ENCODE measurements at places on chromosomes 2 and 18.

- no peaks in the 10 kb centered on the region for H3K27me3 ChIP-seq
- H3K4me1 ChIP-seq = no peaks in the 10 kb centered on the region
- no peak overlapping the region for H3K27ac ChIP-seq
- DNase-seq = no peak
- H3K4me3 ChIP-seq = no peak overlapping the region
Measured at GRCh38 chr2:53561155-53561554, 206.4 kb upstream of the CHAC2 start.

GRCh38 chr2:201403880-201404279 is 46.7 kb upstream of the FLACC1 start:
- no peaks in the 10 kb centered on the region for H3K27me3 ChIP-seq
- DNase-seq = no peak
- no peak overlapping the region for H3K27ac ChIP-seq
- H3K4me1 ChIP-seq = peaks cover 9% of the 10 kb centered on the region
- no peak overlapping the region for H3K4me3 ChIP-seq

- no peak for DNase-seq
- no peaks in the 10 kb centered on the region for H3K27me3 ChIP-seq
- H3K4me3 ChIP-seq = no peak overlapping the region
- H3K4me1 ChIP-seq = no peaks in the 10 kb centered on the region
- H3K27ac ChIP-seq = no peak overlapping the region
Measured at GRCh38 chr2:26679867-26680266, 12.7 kb upstream of the KCNK3 start.

GRCh38 chr2:29759360-29759759 is 162.0 kb downstream of the ALK start:
- no peaks in the 10 kb centered on the region for H3K36me3 ChIP-seq
- no peaks in the 10 kb centered on the region for H3K27me3 ChIP-seq
- no peak overlapping the region for H3K27ac ChIP-seq
- H3K4me3 ChIP-seq = no peak overlapping the region
- DNase-seq = no peak

- no peaks in the 10 kb centered on the region for H3K4me1 ChIP-seq
- no peak for DNase-seq
- no peak overlapping the region for H3K27ac ChIP-seq
- H3K27me3 ChIP-seq = no peaks in the 10 kb centered on the region
- H3K4me3 ChIP-seq = no peak overlapping the region
- H3K36me3 ChIP-seq = no peaks in the 10 kb centered on the region
Measured at GRCh38 chr2:208654056-208654455, 247.5 kb downstream of the PTH2R start.

DNA sequence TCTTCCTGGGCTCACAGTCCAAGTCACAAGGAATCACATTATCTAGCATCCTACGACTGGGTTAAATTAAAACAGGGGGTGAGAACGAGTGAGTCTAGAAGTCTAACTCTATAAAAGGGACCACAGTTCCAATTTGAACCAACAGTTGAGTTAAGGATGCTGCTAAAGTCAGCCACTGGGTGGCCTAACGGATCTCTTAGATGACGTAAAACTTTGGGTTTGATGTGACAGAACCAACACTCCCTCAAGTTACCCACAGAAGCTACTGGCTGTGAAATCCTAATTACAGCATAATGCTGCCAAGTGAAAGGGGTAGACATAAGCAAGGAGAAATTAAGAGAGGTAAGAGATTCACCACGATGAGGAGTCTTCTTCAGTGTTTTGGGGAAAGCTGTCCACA is 32.7 kb upstream of the RUFY4 start:
- peak; percentile 54 for DNase-seq
- no peak overlapping the region for H3K27ac ChIP-seq
- peaks cover 56% of the 10 kb centered on the region for H3K4me1 ChIP-seq

DNA sequence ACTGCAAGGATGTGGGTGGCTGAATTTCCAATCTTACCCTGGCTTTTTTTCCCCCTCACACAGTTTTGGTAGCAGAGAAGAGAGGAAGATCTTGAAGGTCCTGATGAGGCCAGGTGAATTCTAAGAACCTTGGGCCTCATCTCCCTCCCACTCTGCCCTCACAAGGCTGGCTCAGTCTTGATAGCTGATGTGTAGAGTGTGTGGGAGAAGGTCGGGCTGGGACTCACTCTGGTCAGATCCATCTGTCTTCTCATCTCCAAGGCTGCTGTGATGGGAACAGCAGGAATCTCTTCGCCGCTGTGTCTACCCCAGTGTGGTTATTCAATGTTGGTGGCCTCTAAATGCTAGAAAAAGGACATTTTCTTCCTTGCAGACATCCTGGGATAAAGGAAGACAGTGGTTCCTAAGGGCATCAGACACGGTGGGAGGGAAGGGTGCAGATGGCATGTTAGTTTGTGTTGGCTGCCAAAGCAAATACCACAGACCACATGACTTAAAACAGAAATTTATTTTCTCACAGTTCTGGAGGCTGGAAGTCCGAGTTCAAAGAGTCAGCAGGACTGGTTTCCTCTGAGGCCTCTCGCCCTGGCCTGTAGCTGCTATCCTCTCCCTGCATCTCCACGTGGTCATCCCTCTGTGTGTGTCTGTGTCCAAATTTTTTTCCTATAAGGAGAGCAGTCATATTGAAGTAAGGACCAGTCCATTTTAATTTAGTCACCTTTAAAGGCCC is 37.6 kb upstream of the MGAT4A start:
- H3K4me1 ChIP-seq = peaks cover 74% of the 10 kb centered on the region
- DNase-seq = no peak
- no peak overlapping the region for H3K4me3 ChIP-seq
- no peaks in the 10 kb centered on the region for H3K27me3 ChIP-seq
- H3K36me3 ChIP-seq = no peaks in the 10 kb centered on the region

- DNase-seq = no peak
- H3K4me1 ChIP-seq = peaks cover 94% of the 10 kb centered on the region
- peak overlapping the region; percentile 99 for H3K27ac ChIP-seq
- peaks cover 66% of the 10 kb centered on the region for H3K36me3 ChIP-seq
- no peaks in the 10 kb centered on the region for H3K27me3 ChIP-seq
Measured at GRCh38 chr2:144509879-144510221, 10.1 kb downstream of the ZEB2 start.

DNA sequence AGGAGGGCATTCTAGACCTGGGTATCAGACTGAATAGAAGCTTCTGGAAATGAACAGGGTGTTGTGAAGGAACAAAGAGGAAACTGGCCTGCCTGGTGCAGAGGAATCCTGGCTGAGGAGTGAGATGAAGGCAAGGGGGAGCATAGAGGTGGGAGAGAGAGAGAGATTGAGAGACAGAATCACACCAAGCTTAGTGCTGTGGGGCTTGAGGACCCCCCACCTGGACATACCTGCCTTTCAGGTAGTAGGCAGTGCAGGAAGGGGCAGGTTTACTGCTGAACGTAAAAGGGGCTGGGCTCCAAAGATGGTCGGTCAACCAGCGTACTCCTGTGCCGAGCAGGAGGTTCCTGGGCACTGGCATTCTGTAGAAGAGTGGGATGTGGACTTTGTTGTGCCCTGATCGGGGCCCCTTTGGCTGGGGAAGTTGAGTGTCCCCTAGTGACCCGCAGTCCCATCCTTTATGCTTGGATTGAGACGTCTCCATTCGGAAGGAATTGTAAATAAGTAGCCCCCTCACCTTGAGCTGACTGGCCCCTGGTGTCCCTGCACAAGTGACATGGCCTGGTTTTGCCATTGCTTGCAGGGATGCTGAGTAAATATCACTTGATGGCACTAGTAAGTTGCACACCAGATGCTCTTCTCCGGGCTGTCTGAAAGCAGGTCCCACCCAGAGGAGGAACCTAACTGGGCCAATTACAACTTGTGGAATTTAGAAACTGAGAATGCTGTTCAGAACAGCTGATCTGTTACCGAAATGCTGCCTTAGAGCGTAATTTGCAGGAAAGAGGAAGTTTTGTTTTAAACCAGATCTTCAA is 1.4 kb downstream of the UBE2F start:
- DNase-seq = peak; percentile 77
- peaks cover 41% of the 10 kb centered on the region for H3K4me1 ChIP-seq
- H3K27me3 ChIP-seq = no peaks in the 10 kb centered on the region
- H3K4me3 ChIP-seq = peak overlapping the region; percentile 79

DNA sequence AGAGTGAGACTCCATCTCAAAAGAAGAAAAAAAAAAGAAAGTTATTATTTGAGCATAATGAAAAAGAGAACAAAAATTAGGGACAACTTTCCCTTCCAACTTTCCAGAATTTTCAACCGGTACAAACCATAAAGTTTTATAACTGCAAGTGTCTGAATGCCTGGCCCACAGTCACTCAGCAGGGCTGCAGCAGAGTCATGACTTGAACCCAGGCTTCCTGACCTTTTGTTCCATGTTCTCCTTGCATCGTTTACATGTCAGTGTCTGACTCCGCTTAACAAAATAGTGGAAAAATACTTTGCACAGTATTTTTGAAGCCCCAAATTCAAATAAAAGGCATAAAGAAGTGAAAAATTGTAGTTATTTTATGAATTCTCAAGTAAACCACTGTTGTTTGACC is 82.7 kb downstream of the LTBP1 start:
- H3K4me3 ChIP-seq = no peak overlapping the region
- H3K27ac ChIP-seq = no peak overlapping the region
- no peaks in the 10 kb centered on the region for H3K27me3 ChIP-seq

- H3K27me3 ChIP-seq = no peaks in the 10 kb centered on the region
- H3K4me3 ChIP-seq = no peak overlapping the region
- H3K4me1 ChIP-seq = peaks cover 16% of the 10 kb centered on the region
- no peak overlapping the region for H3K27ac ChIP-seq
Measured at GRCh38 chr2:234437642-234438304, 59.1 kb downstream of the ARL4C start.

- peaks cover 4% of the 10 kb centered on the region for H3K4me1 ChIP-seq
- H3K36me3 ChIP-seq = no peaks in the 10 kb centered on the region
- DNase-seq = no peak
- H3K4me3 ChIP-seq = no peak overlapping the region
- no peaks in the 10 kb centered on the region for H3K27me3 ChIP-seq
Measured at GRCh38 chr2:169007356-169007755, 23.8 kb downstream of the ABCB11 start.

DNA sequence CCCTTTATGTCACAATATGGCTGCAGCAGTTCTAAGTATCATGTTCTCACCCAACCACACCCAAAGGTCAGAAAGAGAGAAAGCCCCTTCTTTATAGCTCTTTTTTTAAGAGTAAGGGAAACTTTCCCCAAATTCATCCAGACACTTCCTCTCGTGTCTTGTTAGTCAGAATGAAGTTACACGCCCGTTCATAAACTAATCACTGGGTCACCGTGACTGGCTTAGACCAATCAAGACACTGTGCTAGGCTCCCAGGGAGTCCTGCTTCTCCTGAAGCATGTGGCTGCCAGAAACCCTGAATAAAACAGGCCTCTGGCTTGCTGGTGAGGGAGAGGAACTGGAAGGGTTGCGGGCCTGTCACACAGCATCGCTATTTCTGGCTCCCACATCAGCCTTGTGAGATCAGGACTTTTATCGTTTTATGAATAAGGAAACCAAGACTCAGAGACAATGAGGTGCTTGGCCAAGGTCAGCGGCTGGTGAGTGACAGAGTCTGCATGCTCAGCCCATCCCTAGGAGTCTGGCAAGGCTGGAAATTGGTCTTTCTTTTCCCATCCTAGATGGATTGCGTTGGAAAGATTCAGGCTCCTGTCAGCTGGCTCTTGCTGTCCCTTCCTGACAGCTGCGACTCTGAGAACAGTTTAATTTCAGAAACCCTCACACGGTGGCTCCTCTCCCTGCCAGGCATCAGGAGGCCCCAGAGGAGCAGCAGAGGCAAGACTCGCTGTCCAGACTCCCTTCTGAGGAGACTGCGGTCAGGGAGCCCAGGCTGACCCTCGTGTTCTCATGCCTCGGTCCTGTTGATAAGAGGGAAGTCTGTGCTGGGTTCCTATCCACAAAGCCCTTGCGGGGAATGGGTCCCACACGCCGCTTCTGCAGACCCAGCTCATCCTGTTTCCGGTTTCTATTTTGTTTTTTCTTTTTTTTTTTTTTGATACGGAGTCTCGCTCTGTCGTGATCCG is 104.5 kb upstream of the TAF1B start:
- H3K36me3 ChIP-seq = no peaks in the 10 kb centered on the region
- H3K4me1 ChIP-seq = peaks cover 12% of the 10 kb centered on the region
- no peaks in the 10 kb centered on the region for H3K27me3 ChIP-seq
- H3K4me3 ChIP-seq = peak overlapping the region; percentile 58
- peak overlapping the region; percentile 49 for H3K27ac ChIP-seq

DNA sequence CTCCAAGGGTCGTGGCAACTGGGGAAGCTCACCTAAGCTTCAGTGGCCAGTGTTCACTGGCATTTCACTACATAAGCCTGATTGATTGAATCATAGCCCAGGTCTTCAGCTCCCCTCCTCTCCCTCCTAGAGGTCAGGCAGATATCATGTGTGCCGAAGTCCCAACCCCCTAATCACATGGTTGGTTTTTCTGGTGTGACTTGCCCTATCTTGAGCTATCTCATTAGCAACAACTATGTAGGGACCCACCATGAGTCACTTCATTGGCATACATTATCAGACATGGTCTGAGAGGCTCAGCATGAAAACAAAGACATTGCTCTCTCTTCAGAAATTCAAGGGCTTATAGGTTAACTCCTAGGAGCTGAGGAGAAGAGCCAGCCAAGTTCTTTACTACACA is 76.8 kb downstream of the LYPD1 start:
- H3K4me1 ChIP-seq = no peaks in the 10 kb centered on the region
- no peaks in the 10 kb centered on the region for H3K36me3 ChIP-seq
- peaks cover 2% of the 10 kb centered on the region for H3K27me3 ChIP-seq
- no peak overlapping the region for H3K27ac ChIP-seq
- DNase-seq = no peak

- no peaks in the 10 kb centered on the region for H3K36me3 ChIP-seq
- no peak overlapping the region for H3K27ac ChIP-seq
- no peaks in the 10 kb centered on the region for H3K4me1 ChIP-seq
Measured at GRCh38 chr2:235833971-235834620, 334.1 kb downstream of the GBX2 start.

DNA sequence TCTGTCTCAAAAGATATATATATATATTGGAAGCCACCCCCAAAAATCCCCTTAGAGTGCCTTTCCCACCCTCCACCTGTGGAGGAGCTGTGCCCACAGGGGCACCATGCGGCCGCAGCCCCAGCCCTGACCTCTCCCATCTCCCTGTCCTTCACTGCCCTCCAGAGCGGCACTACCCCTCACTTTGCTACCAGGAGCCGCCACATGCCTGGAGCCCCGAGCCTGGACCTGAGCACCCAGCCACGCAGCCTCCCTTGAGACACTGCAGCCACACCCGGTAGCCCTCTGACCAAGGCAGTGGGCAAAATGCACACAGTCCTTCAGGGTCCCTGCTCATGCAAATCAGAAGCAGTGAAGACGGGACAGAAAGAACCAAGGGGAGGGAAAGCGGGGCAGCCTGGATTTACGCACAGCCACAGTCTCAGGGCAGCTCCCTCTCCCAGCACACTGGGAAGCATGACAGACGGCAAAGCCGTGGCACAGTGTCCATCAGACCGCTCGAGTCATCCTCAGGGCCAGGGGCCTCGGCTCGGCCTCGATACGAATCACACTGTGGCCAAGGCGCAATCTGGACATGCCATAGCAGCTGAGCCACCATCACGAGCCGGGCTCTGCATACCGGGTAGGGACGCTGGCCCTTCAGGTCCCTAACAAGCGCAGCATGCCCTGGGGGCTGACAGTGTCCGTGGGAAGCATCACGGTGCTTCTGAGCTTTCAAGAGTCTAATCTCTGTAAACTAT is 10.1 kb downstream of the HDAC4 start:
- no peak overlapping the region for H3K4me3 ChIP-seq
- no peak overlapping the region for H3K27ac ChIP-seq
- H3K27me3 ChIP-seq = no peaks in the 10 kb centered on the region
